ENCODE measurements at places on chromosomes 2 and 18.

- no peak for DNase-seq
Measured at GRCh38 chr2:193502363-193503035, 1307.8 kb upstream of the TMEFF2 start.

DNA sequence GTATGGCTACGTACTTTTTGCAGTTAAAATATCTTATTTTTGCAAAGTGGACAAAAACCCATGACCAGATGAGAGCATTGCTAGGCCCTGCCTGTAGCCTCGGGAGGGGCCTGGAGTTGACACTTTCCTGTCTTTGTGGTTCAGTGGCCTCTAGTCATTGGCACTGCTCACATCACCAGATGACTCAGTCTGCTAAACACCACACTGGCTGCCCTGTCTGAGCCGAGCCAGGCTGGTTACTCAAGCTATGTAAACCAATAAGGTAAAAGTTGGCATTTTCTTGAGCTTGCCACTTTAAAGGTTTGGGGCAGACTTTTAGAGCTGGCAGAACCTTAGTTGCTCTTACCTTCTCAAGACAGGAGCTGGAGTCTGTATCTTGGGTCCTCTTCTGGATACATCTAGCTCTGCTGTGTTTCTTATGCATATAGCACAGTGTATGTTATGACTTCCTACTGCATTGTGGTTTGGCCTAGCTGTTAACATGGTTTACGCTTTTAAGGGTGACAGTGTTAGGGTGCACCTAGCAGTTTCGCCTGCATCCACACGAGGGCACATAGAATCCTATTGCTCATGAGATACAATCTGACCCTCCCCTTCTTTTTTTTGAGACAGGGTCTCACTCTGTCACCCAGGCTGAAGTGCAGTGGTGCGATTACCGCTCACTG, 76.4 kb downstream of the AP1S3 start:
- peak; percentile 8 for DNase-seq

DNA sequence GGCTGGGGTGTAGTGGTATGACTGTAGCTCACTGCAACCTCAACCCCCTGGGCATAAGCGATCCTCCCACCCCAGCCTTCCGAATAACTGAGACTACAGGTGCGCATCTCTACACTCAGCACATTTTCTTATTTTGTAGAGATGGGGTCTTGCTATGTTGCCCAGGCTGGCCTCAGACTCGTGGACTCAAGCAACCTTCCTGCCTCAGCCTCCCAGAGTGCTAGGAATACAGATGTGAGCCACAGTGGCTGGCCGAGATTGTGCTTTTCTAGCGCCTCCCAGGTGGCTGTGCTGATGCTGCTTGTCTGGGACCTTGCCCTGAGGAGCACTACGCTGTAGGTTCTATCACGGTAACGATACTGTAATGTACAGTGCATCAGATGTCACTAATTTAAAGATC, 155.6 kb downstream of the AGAP1 start:
- no peak for DNase-seq

DNA sequence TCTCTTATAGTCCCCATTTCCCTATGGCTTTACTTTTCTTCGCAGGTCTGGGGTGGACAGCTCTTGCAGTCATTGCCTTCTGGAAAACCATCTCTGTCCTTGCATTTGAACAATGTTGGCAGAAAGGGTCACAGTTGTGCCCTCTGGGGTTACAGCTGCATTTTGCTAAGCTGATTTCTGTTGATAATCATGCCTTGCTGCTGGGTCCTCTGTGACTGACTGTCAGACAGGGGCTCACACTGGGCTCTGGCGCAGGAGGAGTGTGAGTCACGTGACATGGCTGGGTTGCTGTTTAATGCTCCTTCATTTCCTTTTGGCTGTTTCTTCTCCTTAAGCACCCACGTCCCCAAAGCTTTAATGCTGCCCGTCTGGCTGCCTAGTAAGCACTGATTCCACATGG, 196.6 kb upstream of the LHCGR start:
- DNase-seq = no peak

DNA sequence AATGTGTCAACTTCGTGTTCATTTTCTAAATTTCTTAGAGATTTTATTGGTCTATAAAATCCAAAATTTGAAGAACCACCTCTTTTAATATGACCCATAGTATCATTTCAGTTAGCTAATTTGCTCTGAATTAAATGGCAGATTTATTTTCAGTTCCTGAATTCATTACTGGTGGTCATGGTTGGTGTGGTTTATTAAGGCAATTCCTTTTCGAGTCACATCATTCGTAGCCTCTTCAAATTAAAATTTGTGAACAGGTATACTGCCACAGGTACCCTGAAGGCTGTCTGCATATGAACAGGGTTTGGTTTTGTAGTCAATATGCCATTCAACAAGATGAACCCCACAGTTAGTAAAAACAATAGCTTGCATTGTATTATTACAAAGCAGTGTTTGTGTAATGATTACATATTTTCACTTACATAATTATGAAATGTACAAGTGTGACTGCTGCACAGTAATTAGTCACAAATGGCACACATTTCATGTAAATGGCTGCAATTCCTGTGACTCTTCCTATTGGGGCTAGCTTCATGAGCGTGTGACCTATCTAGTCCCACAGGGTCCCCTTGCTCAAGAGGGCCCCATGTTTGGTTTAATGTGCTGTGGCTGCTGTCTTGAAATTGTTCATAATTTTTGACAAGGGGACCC, 48.9 kb downstream of the CDC42EP3 start:
- no peak for DNase-seq

- no peak for DNase-seq
Measured at GRCh38 chr2:169108099-169108884, 38.9 kb downstream of the DHRS9 start.
